ENCODE measurements at places on chromosomes 7 and 10. TPM values are rescaled to one million over a fixed set of nuclear protein-coding genes. Genes with fewer than 3 reads are reported as not detected.

DNA sequence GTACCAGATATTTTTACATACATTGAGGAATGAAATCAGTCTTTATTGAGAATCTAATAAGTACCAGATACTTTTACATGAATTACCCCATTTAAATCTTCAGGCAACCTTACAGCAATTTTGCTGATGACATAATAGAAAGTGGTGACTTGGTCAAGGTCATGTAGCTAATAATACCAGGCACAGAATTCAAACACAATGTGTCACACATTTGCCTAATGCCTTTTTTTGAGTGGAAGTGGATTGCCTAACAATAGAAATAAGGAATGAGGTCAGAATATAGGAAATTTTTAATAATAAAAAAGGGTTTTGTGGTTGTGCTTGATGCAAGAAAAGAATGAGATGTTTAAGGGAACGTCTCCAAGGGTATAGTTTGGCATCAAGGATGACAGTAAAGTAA lies 466.6 kb upstream of the IGFBP3 start:
- peak; percentile 70 for DNase-seq

DNA sequence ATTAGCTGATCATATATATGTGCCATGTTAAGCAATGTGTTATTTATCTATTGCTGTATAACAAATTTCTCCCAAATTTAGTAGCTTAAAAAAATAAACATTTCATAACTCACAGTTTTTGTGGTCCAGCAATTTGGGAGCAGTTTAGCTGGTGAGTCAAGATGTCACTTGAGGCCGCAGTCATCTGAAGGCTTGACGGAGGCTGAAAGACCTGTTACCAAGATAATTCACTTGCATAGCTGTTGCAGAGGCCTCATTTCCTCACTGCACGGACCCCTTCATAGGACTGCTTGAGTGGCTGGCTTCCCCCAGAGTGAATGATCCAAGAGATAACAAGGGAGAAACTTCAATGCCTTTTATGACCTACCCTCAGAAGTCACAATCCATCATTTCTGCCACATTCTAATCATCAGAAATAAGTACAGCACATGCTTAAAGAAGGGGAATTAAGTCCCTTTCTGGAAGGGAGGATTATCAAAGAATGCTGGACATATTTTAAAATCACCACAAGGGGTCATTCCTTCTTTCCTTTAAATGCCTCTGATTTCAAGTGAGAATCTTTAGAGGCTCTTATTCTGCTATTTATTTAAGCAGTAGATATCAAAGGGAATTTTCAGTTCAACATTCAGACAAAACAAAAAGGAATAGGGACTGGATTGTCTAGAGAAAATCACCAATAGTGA lies 10.5 kb upstream of the SRPK2 start:
- peak; percentile 45 for DNase-seq

GRCh38 chr7:34059136-34059828 lies 153.9 kb downstream of the BMPER start:
- no peak for DNase-seq

- DNase-seq: peak; percentile 10
Observed at GRCh38 chr7:117871778-117872538, 1.3 kb downstream of the CTTNBP2 start.

DNA sequence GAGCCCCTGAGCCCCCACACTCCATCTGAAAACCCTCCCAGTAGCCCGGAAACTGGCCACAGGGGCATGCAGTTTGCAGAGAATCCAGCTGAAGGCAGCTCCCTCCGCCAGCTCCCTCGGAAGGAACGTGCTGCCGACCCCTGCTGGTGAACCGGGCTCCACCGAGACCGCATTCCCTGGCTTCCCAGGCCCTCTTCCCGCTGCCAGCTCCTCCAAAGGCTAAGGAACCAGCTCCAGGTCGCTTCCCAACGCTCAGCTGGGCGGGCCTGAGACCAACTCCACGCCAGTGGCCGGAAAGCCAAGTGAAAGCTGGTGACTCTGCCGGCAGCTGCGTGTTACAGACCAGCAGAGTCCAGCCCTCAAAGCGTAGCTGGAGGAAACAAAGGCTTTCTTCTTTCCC lies 35.8 kb downstream of the GPER1 start:
- DNase-seq: peak; percentile 89

GRCh38 chr10:72009425-72010081 lies 45.4 kb downstream of the CHST3 start:
- DNase-seq: peak; percentile 98

- no peak for DNase-seq
Observed at GRCh38 chr7:8220376-8221100, 41.4 kb downstream of the ICA1 start.

- DNase-seq: no peak
Observed at GRCh38 chr7:150476819-150477631, 26.6 kb downstream of the GIMAP8 start.

DNA sequence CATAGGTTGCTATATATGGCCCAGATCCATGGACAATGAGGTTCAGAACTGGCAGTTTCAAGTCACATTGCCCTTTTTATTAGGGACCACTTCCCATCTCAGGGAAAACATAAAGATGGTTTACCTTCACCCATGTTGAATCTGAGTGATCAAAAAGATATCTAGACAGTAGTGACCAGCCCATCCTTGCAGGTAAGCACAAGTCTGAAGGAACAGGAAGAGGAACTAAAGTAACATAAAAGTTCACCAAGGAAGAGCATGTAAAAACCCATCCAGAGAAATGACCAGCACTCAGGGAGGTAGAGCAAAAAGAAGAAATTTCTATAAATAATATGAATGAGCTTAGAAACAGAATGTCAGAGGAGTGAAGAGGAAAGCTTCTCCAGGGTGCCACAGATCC lies 382.5 kb downstream of the PARD3 start:
- no peak for DNase-seq

- no peak for DNase-seq
Observed at GRCh38 chr10:79376078-79376628, 28.9 kb downstream of the PPIF start.

GRCh38 chr7:117153016-117153545 lies 169.8 kb downstream of the WNT2 start:
- DNase-seq: no peak

- DNase-seq: no peak
Observed at GRCh38 chr10:97388152-97388551, 13.0 kb downstream of the RRP12 start.

DNA sequence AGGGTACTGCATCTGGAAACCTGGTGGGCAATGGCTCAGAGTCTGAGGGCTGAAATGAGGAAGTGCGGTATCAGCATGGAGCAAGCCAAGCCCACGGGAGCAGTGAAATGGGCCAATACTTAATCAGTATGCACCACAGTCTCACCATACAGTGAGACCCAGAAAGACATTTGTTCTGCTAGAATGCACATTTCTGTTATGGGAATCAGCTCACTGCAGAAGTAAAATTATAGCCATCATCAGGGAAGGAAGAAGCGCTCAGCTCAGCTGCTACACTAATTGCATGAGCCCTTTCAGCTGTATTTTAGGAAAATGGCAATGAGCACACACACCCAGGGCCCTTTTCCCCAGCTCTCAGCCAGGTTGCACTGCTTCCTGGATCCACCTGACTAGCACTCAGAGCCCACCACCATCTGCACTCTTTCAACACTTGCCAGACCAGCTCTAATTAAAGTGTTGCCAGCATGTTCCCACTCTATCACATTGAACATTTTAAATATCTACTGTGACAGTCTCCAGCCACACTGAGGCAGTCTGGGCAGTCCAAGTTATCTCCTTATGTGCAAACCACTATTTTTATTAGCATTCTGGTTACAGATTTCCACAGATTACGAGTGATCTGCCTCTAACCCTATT lies 44.2 kb upstream of the PIK3AP1 start:
- no peak for DNase-seq

GRCh38 chr10:100848770-100849169 lies 64.0 kb upstream of the SLF2 start:
- DNase-seq: no peak

Gene SVOPL
- not detected for total RNA-seq

Gene METTL27
- 3.2 TPM for total RNA-seq

Gene GPNMB
- total RNA-seq: 206 TPM

Gene RBM20
- 0.51 TPM for total RNA-seq

Gene EBLN1
- total RNA-seq: 0.26 TPM
